Hematopoietic multipotent progenitor cell treated with erythropoietin and hydrocortisone succinate and interleukin-3 and kit ligand, for 6 days (in vitro differentiated cells): ENCODE measurements at places on chromosomes 1 and 21.
A peak's percentile ranks its signal among the peaks of the same experiment; 100 is the strongest.

DNA sequence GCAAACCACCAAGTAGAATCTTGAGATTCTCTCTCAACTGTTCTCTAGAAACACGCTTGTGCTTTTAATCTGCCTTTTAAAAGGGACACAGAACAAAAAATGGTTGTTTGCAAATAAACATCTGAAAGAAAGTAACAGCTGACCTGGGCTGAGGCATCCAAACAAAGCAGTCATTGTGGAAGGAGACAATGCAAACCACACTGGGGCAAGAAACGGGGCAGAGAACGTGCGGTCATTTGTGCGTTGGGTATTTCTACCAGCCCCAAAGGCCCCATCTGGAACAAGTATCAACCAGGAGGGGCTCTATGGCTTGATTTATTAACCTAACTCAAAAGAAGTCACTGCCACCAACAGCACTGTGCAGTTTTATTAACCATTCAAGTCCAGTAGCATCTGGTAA is 6.0 kb downstream of the STMN1 start:
- DNase-seq, result no peak

GRCh38 chr21:45411810-45412206 is 6.8 kb downstream of the COL18A1 start:
- DNase-seq, result no peak

GRCh38 chr1:169528215-169529067 is 42.7 kb upstream of the SLC19A2 start:
- peak; percentile 60 for DNase-seq

GRCh38 chr1:203609979-203610493 is 16.6 kb upstream of the ATP2B4 start:
- peak; percentile 41 for DNase-seq

DNA sequence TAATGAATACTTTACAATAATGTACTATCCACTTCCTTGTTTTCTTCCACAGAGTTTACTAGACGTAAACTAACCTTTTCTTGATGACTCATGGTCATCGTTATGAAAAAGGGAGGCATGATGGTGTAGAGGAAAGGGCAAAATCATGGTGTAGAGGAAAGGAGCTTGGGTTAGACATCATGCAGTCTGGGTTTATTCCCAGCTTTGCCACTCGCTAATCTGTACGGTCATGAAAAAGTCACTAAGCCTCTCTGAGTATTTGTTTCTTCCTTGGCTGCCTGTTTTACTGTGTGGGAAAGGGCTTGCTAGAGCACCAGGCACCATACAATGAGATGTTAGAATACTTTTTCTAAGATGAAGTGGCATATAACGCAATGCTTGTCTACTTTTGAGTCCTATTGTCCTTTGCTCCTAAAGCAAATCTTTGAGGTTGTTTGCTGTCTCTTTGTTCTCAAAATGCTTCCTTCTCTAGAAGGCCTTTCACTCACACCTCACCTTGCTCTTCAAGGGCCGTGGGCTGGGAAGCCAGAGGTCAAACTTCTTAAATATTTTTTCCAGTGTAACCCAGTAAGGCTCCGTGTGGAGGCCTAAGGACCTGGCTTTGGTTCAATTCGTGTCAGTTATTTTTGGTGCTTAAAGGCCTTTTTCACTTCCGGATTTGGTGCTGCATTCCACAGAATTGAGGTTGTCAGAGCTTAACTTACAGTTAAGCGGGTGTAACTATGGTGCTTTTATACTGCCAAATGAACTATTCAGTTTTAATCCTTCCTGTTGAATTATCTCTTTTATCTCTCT is 9.9 kb upstream of the ETV3 start:
- DNase-seq, result no peak

- no peak for DNase-seq
These were observed 125.7 kb downstream of the FMN2 start for GRCh38 chr1:240217403-240217802.

- no peak for DNase-seq
These were observed 26.8 kb downstream of the SZRD1 start for GRCh38 chr1:16393570-16394521.

DNA sequence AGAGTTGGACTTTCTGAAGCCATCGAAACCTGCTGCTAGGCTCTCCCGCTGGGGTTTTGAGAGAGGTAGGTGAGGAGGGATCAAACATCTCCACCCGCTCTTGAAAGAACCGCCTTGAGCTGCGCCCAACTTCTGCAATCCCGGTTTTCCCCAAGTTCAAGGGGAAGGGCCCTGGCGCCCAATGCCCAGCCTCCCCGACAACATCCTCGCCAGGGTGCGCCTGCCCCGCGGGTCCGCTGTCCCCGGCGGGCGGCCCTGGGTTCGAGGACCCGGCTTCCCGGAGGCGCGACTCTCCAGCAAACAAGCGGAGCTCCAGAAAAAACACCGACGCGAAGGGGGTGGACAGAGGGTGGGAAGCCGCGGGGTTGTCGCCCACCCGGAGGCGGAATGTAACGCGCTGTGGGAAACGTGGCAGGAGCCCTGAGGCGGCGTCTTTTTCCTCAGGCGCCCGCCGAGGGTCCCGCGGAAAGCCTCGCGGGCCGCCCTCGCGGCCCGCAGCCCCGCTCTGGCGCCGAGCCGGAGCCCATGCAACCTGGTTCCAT is 607 bp downstream of the BTG3 start:
- DNase-seq, result peak; percentile 47

DNA sequence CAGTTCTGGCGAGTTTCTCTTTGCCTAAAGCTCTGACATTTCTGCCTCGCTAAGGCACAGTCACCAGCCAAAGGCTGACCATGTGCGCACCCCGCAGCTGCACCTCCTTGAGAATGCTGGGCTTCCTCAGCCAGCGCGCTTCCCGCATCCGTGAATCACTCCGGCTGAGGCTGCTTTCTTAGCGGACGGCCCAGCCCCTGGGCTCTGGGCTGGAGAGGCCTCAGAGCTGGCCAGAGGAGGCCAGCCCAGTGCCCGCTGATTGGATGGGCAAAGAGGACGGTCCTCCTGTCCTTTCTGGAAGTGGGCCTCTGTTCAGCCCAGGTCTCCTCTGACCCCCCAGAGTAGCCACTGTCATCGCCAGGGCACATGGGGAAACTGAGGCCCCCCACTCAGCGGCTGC is 56.1 kb downstream of the PRDM16 start:
- DNase-seq, result no peak

DNA sequence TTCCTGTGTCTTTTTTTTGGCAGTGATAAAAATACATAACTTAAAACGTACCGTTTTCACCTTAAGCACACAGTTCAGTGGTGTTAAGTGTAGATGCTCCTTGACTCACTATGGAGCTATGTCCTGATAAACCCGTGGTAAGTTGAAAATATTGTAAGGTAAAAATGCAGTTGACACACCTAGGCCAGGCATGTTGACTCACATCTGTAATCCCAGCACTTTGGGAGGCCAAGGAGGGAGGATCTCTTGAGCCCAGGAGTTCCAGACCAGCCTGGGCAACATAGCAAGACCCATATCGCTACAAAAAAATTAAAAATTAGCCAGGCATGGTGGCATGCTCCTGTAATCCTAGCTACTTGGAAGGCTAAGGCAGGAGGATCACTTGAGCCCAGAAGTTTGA is 73.6 kb upstream of the COG2 start:
- DNase-seq, result no peak

GRCh38 chr1:215290018-215290417 is 207.5 kb downstream of the KCNK2 start:
- no peak for DNase-seq

- DNase-seq, result peak; percentile 70
These were observed 772 bp downstream of the UCK2 start for GRCh38 chr1:165828103-165828668.

DNA sequence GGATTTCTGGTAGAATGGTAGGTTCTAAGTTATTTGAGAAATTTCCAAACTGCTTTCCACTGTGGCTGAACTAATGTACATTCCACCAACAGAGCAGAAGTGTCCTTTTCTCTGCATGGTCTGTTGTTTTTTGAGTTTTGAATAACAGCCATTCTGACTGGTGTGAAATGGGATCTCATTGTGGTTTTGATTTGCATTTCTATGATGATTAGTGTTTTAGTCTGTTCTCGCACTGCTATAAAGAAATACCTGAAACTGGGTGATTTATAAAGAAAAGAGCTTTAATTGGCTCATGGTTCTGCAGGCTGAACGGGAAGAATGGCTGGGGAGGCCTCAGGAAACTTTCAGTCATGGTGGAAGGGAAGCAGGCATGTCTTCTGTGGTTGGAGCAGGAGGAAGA is 80.3 kb downstream of the SDCCAG8 start:
- no peak for DNase-seq

- DNase-seq, result no peak
These were observed 69.3 kb downstream of the EPB41 start for GRCh38 chr1:28983509-28984310.

DNA sequence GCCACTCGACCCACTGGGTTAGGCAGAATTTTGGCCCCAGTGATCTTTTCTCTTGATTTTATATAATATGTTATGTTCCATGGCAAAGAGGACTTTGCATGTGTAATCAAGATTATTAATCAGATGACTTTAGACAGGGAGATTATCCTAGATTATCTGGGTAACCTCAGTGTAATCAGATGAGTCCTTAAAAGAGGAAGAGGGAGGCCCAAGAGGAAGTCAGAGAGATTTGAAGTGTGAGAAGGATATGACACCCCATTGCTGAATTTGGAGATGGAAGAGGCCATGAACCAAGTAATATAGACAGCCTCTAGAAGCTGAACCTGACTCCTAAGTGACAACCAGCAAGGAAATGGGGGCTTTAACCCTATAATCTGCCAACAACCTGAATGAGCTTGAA is 117.1 kb upstream of the CSF3R start:
- DNase-seq, result no peak

GRCh38 chr1:94105957-94106529 is 14.9 kb downstream of the ABCA4 start:
- DNase-seq, result peak; percentile 24

DNA sequence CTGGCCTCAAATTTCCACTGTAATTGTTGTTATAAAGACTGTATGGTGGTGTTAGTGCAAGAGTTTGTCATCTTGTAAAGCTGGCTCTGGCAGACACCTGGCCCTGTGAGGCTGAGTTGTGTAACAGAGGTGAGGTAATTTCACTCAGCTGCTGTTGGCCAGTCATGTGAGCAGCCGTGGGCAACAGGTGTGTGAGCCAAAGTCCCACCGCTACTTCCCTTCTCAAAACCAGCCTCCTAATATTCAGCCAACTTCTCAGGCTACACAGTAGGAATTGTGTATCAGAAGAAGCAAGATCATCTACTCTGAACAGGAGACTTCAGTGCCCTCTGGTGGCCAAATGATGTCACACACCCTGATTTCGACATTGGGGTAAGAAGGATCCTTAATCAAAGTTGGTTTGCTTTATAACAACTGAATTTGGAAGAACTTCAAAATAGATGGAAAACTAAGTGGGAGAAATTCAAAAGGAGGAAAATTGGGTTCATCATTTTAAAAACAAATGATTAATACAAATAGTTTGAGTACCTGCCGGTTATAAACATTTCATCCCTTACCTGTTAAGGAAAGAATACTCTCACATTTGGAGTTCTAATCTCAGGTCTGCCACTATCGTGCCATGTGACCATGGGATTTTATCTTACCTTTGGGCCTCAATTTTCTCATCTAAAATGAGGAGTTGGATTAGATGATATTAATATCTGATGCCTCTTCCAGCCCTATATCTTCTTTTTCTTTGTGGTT is 2.6 kb upstream of the CREG1 start:
- peak; percentile 92 for DNase-seq

- no peak for DNase-seq
These were observed 1360.5 kb upstream of the ADGRL4 start for GRCh38 chr1:80367058-80367457.

GRCh38 chr21:35081861-35082260 is 32.8 kb upstream of the RUNX1 start:
- DNase-seq, result no peak

DNA sequence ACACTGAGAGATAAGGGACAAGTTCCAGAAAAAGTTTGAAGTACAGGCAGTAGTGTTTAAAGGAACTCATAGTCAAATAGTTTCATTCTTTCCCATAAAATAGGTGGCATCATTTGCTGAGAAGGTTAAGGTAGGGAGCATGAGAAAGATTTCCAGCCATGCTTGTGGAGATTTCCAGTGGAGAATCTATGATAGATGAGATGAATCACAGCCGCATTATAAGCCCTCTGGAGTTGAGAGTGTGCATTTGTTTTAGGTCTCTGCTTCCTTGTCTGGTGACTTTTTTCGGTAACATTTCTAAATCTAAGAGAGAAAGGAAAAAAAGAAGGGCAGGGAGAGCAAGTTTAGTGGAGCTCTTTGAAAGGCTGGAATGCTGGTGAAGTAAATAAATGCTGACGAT is 108.7 kb downstream of the DISP1 start:
- no peak for DNase-seq

- no peak for DNase-seq
These were observed 311.0 kb downstream of the MRPL39 start for GRCh38 chr21:25296252-25296651.

GRCh38 chr1:78687914-78688313 is 38.3 kb downstream of the IFI44 start:
- no peak for DNase-seq

DNA sequence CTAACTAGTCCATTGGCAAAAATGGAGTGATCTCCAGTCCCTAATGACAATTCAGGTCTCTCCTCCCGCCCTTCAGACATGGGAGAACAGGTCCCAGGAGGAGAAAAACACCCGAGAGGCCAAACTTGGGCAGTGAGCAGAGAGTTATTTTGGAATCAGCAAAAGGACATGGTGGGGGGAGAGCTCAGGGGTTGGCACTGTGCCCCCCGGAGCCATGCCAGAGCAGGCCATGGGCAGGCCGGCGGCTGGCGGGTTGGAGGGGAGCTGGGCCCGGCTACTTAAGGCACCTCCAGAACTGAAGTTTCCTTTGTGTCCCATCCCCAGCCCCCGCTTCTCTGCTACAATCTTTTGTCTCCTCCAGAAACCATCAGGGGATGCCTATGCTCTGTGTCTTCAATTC is 7.1 kb downstream of the LGR6 start:
- DNase-seq, result no peak

GRCh38 chr1:13687151-13687715 is 12.8 kb upstream of the PRDM2 start:
- DNase-seq, result no peak

- DNase-seq, result peak; percentile 47
These were observed 89.0 kb downstream of the URB2 start for GRCh38 chr1:229714964-229715603.

GRCh38 chr1:116331523-116331922 is 41.5 kb upstream of the ATP1A1 start:
- no peak for DNase-seq

GRCh38 chr21:35617491-35617890 is 442.8 kb downstream of the SETD4 start:
- no peak for DNase-seq

DNA sequence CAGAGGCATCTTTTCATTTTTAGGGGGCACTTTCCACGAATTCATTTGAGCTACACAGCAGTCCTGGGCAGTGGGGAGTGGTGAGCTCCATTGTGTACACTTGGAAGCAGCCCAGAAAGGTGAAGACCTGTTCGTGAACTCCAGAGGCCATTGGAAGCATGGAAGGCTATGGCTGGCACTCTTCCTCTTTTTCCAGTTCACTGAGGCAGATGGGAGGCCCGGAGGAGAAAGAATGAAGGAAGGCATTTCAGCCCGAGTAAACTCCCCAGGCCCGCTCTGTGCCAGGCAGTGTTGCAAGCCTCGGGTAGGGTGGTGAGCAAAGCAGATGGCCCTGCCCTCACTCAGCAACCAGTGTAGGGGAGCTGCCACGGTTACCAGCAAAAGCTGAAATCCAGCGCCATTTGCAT is 673 bp upstream of the DHCR24 start:
- DNase-seq, result peak; percentile 61
